Tibial nerve (tissue), 4 donors: ENCODE measurements at places on chromosomes 4 and X. TPM values are rescaled to one million over a fixed set of nuclear protein-coding genes. Genes with fewer than 3 reads are reported as not detected.

GRCh38 chr4:159698336-159698735, 595.5 kb downstream of the RAPGEF2 start:
- no peak overlapping the region for H3K27ac ChIP-seq
- no peak for DNase-seq
- H3K4me3 ChIP-seq: no peak overlapping the region
- no peaks in the 10 kb centered on the region for H3K4me1 ChIP-seq

DNA sequence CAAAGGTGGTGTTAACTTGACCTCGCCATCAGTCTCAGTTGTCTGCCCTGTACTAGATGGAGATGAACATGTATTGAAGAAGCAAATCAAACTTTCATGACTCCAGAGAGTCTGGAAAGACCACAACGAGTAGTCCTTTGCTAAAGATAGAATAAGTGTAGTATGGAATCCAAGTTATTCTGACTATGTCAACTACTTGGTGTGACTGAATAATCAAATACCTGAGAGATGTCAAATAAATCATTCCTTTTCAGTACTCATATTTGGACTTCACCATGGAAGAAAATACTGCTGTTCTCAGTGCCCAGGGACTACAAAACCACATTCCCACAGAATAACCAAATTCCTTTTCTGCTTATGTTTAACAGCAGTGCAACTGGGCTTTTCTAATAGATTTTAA, 161.2 kb upstream of the SPRY1 start:
- no peaks in the 10 kb centered on the region for H3K4me1 ChIP-seq
- no peak for DNase-seq
- H3K36me3 ChIP-seq: no peaks in the 10 kb centered on the region
- H3K4me3 ChIP-seq: no peak overlapping the region
- H3K27ac ChIP-seq: no peak overlapping the region
- H3K27me3 ChIP-seq: no peaks in the 10 kb centered on the region

SPIN2A gene
- total RNA-seq: 1.7 TPM

- no peaks in the 10 kb centered on the region for H3K4me1 ChIP-seq
- no peaks in the 10 kb centered on the region for H3K27me3 ChIP-seq
- no peaks in the 10 kb centered on the region for H3K36me3 ChIP-seq
- no peak overlapping the region for H3K27ac ChIP-seq
- no peak overlapping the region for H3K4me3 ChIP-seq
These were observed 646.6 kb upstream of the PITX2 start for GRCh38 chr4:111269439-111269838.

DNA sequence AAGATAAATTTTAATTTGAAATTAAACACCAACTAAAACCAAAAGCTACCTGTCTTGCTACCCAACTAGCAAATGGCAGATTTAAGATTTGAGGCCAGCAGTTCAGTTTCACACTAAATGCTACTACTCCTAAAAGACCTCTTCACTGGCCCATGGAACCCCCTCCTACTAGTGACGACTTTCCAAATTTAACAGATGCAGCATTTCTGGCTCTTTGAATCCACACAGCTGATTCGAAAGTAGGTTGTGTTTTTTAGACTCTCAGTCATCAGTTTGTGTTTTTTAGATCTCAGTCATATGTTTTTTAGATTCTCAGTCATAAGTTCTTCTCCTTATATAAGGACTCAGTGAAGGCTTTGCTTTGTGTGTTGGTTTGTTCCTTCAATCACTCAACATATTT, 11.1 kb upstream of the CC2D2A start:
- H3K36me3 ChIP-seq: no peaks in the 10 kb centered on the region
- H3K4me3 ChIP-seq: no peak overlapping the region
- H3K27me3 ChIP-seq: no peaks in the 10 kb centered on the region
- peaks cover 5% of the 10 kb centered on the region for H3K4me1 ChIP-seq
- H3K27ac ChIP-seq: no peak overlapping the region
- no peak for DNase-seq

DNA sequence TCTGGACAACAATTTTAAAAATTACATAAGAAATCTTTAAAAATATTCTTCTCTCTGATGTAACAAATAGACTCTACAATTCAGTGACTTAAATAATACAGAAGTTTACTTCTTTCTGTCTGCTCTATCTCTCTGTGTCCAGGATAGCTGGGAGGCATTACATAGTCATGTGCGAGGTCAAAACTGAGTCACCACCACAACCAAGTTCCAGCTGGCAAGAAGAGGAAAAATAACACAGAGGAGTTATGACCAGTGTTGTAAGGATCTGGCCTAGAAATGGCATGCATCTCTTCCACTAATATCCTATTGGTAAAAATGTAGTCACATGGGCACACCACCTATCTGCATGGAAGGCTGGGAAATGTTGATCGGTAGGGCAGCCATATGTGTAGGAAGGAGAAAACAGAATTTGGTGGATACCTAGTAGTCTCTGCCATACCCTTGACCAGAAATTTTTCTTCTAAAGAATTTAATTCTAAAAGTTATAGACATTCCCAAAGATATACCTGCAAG, 39.4 kb upstream of the WDFY3 start:
- H3K36me3 ChIP-seq: no peaks in the 10 kb centered on the region
- no peak overlapping the region for H3K4me3 ChIP-seq
- DNase-seq: no peak
- no peaks in the 10 kb centered on the region for H3K27me3 ChIP-seq

TLL1 gene
- total RNA-seq: 20.4 TPM

DNA sequence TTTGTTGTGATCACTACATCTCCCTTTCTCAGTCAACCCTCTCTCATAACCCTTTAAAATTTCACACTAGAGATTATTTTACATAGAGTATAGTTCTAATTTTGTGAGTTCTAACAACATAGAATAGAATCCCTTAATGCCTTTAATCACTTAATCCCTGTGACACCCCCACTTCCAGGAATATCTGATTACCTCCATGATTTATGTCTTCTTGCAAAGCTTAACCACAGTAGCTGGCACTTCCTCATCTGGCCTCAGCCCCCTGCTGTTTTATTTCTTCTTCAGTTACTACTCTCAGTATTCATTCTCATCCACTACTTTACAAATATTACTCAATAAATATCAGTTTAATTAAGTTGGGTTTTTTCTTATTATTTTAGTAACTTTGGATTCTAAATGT, 340.9 kb downstream of the CENPC start:
- no peak overlapping the region for H3K27ac ChIP-seq
- no peaks in the 10 kb centered on the region for H3K4me1 ChIP-seq
- H3K4me3 ChIP-seq: no peak overlapping the region
- no peaks in the 10 kb centered on the region for H3K27me3 ChIP-seq

DNA sequence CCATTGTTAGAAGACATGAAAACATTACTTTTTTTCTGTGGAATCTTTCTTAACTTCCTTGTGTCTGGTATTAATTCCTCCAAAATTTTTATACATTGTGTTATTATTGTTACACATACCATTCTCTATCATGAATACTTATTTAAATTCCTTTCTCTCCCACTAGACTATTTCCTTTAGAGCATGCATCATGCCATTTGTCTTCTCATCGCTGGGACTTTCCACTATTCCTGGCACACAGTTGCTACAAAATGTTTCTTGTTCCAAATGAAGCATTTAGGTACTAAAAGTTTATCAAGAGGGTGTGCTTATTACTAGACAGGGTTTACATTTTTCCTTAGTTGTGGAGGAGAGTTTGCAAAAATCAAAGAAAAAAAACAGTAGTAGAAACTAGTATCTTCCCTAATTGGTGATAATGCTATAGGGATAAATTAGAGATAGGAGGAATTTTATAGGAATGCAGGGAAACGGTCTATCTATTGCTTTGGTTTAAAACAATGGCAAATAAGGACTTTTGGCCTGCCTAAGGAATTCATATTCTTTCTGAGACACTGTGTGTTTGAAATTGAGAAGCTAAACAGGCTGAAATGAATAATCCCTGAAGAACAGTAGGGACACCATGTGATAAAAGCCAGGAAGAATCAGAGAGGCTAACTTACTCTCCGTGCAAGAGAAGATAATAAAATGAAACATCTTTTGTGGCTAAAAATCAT, 187.5 kb upstream of the TBC1D9 start:
- H3K4me1 ChIP-seq: peaks cover 12% of the 10 kb centered on the region
- no peak overlapping the region for H3K27ac ChIP-seq
- H3K4me3 ChIP-seq: no peak overlapping the region

- H3K4me1 ChIP-seq: no peaks in the 10 kb centered on the region
- H3K27ac ChIP-seq: no peak overlapping the region
- H3K27me3 ChIP-seq: no peaks in the 10 kb centered on the region
- no peak for DNase-seq
- H3K36me3 ChIP-seq: no peaks in the 10 kb centered on the region
- H3K4me3 ChIP-seq: no peak overlapping the region
These were observed 93.1 kb upstream of the ESX1 start for GRCh38 chrX:104347860-104348259.

CD38 gene
- 7.1 TPM for total RNA-seq

DNA sequence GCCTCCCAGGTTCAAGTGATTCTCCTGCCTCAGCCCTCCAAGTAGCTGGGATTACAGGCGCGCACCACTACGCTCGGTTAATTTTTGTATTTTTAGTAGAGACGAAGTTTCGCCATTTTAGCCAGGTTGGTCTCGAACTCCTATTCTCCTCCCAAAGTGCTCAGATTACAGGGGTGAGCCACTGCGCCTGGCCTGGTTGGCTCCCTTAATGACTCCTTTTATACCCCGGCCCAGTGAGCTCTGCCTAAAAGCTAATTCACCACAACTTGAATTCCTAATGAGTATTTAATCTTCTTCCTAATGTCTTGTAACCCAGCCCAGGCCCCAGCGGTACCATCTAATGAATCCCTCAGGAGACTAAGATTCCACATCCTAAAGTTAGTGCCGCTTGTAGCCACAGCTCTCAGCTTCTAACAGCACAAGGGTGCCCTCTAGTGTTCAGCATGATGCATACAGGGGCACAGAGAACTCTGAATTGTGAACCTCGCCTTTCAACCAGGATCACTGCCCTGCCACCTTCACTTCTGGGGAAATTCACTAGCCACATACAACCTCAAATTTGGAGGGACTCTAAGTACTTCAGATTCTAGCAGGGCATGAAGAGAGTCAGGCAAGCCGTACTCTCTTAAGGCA, 89.5 kb downstream of the OR13H1 start:
- no peaks in the 10 kb centered on the region for H3K4me1 ChIP-seq
- H3K36me3 ChIP-seq: no peaks in the 10 kb centered on the region
- peaks cover 22% of the 10 kb centered on the region for H3K27me3 ChIP-seq
- no peak overlapping the region for H3K4me3 ChIP-seq
- H3K27ac ChIP-seq: no peak overlapping the region
- DNase-seq: peak; percentile 12

DNA sequence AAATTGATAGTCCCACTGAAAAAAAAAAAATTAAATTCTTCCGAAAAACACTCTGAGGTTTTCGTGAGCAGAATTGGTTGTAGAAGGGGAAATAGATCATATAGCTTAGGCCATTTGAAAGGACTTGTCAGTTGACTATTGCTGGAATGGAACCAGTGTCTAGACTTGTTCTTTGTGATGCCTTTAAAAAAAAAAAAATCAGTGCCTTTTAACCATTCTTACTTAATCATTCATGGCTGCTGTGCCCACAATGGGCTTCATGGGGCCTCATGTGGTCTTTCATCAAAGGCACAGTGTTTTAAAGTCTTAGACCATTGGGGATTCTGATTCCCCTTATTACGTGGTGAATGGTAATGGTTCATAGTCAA, 139.3 kb downstream of the AFF1 start:
- H3K4me3 ChIP-seq: no peak overlapping the region
- no peaks in the 10 kb centered on the region for H3K36me3 ChIP-seq
- H3K4me1 ChIP-seq: peaks cover 57% of the 10 kb centered on the region
- DNase-seq: no peak
- H3K27ac ChIP-seq: no peak overlapping the region

TGIF2LX gene
- not detected for total RNA-seq

CACNA1F gene
- total RNA-seq: 0.59 TPM

ARMCX4 gene
- 120 TPM for total RNA-seq
